ENCODE measurements at places on chromosomes 11 and 22. TPM values are rescaled to one million over a fixed set of nuclear protein-coding genes. Genes with fewer than 3 reads are reported as not detected.

Gene OR8K3
- total RNA-seq, result not detected

Gene OR56A1
- total RNA-seq, result not detected

Gene ANO9
- 36.9 TPM for total RNA-seq

Gene IGSF22
- total RNA-seq, result 0.16 TPM

Gene TBX10
- total RNA-seq, result not detected

Gene RHOG
- 177 TPM for total RNA-seq

Gene PTPRCAP
- total RNA-seq, result 94.4 TPM

Gene ACR
- total RNA-seq, result not detected

Gene THAP7
- 25.8 TPM for total RNA-seq

Gene OSBP2
- 2.1 TPM for total RNA-seq

Gene DBX1
- total RNA-seq, result not detected

Gene TSPAN32
- 4.6 TPM for total RNA-seq

Gene CCDC116
- 0.78 TPM for total RNA-seq

Gene IGLL1
- 0.21 TPM for total RNA-seq

Gene MN1
- 0.09 TPM for total RNA-seq

Gene RTN4RL2
- not detected for total RNA-seq

Gene OR51B2
- not detected for total RNA-seq

Gene OR4D9
- not detected for total RNA-seq

Gene SHANK2
- not detected for total RNA-seq

Gene CDC42BPG
- total RNA-seq, result 0.07 TPM

Gene SLN
- total RNA-seq, result not detected

Gene CRYBB3
- 0.23 TPM for total RNA-seq

Gene CCDC81
- 1.5 TPM for total RNA-seq

Measured in activated T-helper 2 cell treated with anti-CD3 and anti-CD28 coated beads, Interferon-gamma antibody, Interleukin-2, Interleukin-4, amounts not matched to agents 10 μg/mL and 5 μg/mL and 100 μg/mL, durations not matched to agents 14 hours and 24 hours and 36 hours (primary cell).